NCI-H187 treated with DMSO at 0.1 percent for 48 hours (cell line): ENCODE measurements at places on chromosomes 2 and 18.

DNA sequence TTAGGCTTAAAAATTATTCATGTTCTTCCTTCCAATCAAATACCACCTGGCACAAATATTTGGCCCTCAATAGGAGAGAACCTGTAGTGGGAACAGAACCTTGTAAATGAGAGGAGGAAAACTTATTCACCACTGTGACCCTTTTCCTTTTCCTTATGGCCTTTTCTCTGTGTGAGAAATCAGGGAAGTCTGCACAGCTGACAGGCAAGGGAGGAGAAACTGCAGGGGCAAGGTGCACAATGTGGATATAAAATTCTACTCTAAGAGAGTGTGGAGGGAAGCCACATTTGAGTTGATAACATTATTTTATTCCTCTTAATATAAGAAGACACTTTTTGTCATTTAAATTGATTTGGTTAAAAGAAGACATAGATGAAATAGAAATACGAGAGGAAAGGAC, 1247.0 kb upstream of the CHAC2 start:
- DNase-seq = no peak

GRCh38 chr2:70161069-70161534, 29.7 kb downstream of the C2orf42 start:
- DNase-seq = no peak

GRCh38 chr2:46188041-46188716, 109.0 kb upstream of the EPAS1 start:
- no peak for DNase-seq

- DNase-seq = no peak
These were observed 78.3 kb downstream of the ARHGEF33 start for GRCh38 chr2:38968021-38968420.

- no peak for DNase-seq
These were observed 31.7 kb downstream of the PCARE start for GRCh38 chr2:29042561-29043075.

- DNase-seq = no peak
These were observed 13.3 kb upstream of the CDH7 start for GRCh38 chr18:65737471-65737955.

DNA sequence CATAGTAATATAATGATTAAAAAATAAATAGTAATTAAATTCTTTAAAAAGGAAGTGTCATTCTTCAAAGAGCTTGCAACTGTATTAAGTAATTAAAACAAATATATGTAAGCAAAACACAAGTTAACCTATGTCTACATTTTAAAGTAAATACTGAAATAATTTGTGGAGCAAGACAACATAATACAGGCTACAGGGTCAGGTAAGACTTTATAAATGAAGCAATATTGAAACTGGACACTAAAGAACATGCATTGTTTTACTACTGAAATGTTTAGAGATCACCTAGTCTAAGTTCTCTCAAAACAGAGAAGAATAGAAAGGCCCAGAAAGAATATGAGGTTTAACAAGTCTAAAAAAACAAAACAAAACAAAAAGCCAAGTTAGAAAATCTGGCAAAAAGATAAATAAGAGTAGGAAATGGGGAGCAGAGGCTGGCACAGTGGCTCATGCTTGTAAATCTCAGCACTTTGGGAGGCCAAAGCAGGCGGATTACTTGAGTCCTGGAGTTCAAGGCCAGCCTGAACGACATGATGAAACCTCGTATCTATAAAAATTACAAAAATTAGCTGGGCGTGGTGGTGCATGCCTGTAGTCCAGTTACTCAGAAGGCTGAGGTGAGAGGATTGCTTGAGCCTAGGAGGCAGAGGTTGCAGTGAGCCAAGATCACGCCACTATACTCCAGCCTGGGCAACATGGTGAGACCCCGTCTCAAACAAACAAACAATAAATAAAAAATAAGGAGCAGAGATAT, 34.4 kb downstream of the VPS54 start:
- no peak for DNase-seq

DNA sequence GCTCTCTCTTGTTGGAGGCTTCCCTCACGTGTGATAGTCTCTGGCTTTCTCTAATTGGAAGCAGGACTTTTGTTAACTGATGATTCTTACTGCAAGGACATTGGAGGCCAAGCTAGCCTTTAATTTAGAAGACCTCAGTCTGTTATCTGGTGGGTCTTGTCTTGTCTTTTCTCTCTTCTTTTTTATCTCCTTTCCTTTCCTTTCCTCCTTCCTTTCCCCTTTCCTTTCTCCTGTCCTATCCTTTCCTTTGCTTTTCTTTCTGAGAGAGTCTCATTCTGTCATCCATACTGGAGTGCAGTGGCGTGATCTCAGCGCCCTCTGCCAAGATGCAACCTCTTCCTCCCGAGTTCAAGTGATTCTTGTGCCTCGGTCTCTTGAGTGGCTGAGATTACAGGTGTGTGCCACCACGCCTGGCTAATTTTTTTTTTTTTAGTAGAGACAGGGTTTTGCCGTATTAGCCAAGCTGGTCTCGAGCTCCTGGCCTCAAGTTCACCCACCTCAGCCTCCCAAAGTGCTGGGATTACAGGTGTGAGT, 18.1 kb downstream of the CCNYL1 start:
- no peak for DNase-seq

DNA sequence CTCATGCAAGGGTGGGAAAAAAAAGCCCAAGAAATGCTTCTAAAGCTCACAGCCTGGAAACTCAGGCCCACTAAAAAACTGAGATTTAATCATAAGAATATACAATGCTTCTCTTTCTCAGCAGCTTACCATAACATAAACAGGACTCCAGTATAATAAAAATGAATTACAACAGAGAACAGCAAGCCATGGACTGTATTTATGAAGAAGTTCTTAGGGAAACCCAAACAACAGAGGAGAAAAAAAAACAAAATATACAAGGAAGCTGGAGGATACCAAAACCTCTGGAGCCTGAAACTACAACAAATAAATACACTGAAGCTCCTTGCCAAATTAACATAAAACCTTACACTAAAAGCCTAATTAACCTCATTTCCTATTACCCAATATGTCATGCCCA, 187.8 kb downstream of the RDH14 start:
- no peak for DNase-seq

GRCh38 chr18:58308463-58308862, 264.4 kb downstream of the NEDD4L start:
- DNase-seq = no peak

- DNase-seq = no peak
These were observed 15.7 kb downstream of the CCDC85A start for GRCh38 chr2:56199492-56199891.

GRCh38 chr18:8895987-8896619, 190.7 kb downstream of the MTCL1 start:
- DNase-seq = no peak

DNA sequence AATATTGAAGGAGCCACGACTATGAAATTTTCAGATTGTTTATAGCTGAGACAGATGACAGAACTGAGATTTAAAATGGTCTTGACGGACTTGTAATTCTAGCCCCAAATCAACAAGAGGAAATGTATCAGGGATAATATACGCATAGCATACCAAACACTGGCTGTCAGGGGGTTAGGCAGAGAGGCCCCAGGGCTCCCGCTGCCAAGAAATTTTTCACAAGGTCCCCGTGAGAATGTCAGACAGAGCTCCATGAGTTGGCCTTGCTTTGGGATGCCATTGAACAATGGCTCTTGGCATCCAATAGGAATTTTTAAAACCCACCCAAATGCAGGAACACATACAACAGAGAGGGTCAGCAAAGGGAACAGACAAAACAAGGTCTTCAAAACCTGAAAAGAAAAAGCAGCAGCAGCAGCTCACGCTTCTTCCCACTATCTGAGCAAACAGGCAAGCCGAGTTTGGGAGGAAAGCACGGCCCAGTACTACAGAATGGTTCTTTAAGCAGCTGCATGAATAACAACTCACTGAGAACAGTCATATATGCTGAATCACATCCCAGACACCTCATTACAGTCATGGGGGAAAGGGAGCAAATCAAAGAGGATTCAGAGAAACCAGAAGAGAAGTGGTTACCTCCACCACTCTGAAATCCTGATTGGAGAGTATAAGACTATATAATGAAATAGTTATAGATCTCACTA, 445.6 kb downstream of the RND3 start:
- no peak for DNase-seq

DNA sequence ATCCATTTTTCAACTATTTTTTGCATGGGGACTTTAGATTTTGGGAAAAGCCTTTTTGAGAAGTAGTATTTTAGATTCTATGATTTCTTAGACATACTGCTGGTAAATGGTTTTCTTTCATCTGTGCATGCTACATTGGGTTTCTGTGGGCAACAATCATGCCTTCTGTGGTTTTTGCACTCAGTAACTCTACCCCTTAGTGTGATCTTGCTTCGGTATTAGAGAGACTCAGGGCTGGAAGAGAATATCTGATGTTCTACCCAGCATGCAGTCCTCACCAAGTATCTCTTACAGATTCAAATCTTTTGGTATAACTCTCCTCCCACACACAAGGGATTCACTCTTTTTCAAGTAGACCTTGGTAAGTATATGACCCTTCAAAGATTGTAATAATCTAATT, 183.0 kb downstream of the PMAIP1 start:
- no peak for DNase-seq

- no peak for DNase-seq
These were observed 53.5 kb downstream of the DGKD start for GRCh38 chr2:233407771-233408181.

DNA sequence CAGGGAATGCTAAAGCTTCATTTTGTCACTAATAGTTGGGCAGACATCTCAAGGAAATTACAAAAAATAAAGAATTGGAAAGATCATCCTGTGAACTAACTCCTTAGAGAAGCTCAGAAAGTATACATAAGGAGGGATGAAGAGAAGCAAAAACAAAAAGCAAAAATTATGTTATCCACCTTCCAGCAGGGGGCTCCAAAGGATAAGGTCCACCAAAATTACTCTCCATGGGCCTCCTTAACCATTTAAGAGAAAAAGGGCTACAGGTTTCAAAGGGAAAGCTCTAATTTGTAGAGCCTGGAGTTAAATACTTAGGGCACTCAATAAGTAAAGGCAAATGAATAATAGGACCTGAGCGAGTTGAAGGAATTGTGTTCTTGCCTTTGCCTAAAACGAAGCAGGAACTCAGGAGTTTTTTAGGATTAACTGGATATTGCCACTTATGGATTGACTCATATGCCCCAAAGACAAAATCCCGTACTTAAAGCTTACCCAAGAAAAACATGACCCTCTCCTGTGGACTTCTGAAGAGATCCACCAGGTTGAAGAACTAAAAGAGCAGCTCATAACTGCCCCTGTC, 1167.9 kb downstream of the DSC3 start:
- DNase-seq = no peak

- DNase-seq = no peak
These were observed 118.1 kb downstream of the ABCA12 start for GRCh38 chr2:215020283-215020682.

DNA sequence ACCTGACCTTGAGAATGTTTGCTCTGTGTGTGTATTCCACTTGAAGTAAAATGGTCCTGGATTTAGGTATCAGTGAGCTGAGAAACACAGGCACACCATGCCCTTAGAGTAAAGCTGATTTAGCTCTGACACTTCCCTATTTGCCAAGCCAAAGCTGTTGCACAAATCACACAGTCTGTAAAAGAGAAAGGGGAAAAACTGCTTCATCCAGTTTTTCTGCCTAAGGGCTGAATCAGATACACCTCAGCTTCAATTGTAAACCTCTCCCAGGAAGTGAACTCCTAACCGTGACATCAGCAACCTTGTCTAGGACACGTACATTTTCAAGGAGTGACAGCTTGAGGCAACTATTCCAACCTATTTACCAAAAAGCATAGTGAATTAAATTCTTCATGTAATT, 150.4 kb downstream of the NR4A2 start:
- no peak for DNase-seq

- DNase-seq = no peak
These were observed 512.9 kb upstream of the ZEB2 start for GRCh38 chr2:145032791-145033190.

DNA sequence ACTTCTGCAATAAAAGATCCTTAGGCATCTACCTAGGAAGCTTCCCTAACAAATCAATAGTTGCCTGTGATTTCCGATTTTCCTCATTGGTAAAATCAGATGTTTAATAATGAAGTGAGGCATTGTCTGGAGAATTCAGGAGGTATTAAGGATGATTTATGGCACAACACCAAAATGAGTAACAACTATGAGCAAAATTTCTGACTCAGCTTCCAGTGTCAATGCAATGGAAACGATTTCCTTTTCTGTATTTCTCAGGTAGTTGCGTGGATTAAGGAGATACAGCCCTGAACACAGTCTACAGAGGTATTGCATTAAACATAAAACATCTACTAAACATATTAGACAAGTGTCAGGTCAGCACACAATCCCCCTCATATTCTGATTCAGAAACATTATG, 99.5 kb downstream of the EPB41L3 start:
- no peak for DNase-seq
